T-cell (primary cell): ENCODE measurements at places on chromosomes 2 and 18. TPM values are rescaled to one million over a fixed set of nuclear protein-coding genes. Genes with fewer than 3 reads are reported as not detected.

DAW1 gene
- not detected for total RNA-seq

DNA sequence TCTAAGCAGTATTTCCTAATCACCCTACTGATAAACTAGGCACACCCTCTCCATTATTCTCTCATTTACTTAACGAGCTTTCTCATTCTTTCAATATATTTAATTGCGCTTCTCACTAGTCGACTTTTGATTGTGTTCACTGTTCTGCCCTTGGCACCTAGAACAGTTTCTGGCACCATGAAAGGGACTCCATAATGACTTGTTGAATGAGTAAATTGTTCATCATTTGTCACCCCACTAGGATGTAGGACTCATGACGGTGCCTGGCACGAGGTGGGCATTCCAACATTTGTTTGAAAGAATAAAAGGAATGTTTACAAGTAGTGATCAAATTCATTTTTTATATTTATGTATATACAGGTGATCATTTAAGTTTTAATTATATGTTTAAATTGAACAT, 123.7 kb downstream of the DIS3L2 start:
- DNase-seq: no peak

- no peak for DNase-seq
Measured at GRCh38 chr2:45009928-45010701, 863 bp upstream of the SIX2 start.

TUBA3E gene
- total RNA-seq: not detected

GKN2 gene
- not detected for total RNA-seq

CCBE1 gene
- total RNA-seq: 0.07 TPM

DNA sequence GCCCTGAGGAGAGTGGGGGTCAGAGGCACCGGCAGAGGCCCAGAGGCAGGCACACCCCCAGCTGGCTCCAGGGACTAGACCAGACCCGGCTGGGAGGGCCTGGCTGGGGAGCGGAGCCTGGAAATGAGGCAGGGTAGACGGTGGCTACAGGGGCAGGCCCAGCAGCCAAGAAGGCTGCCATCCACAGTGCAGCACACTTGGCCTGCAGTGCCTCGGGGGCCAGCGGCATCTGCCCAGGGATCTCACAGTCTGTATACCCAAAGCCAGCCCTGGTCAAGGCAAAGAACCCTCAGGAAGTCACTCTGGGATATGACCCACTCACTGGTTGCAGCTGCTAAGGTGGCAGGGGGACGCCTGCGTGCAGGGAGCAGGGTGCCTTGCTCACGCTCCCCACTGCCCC, 17.8 kb downstream of the PER2 start:
- no peak for DNase-seq
